ENCODE measurements at places on chromosomes 5 and 9. TPM values are rescaled to one million over a fixed set of nuclear protein-coding genes. Genes with fewer than 3 reads are reported as not detected.

DNA sequence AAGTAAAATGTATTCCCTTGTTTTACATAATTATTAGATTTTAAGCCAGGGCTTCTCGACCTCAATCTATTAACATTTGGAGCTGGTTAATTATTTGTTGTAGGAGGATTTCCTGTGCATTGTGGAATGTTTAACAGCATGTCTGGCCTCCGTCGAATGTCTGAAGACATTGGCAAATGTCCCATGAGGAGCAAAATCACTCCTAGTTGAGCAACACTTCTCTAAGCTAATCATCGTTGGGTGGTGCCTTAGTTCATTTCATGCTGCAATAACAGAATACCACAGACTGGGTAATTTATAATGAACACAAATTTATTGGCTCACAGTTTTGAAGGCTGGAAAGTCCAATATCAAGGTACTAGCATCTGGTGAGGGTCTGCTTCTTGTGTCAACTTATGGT is 13.4 kb upstream of the VPS13A start:
- H3K27ac ChIP-seq = no peak overlapping the region
- H3K36me3 ChIP-seq = no peaks in the 10 kb centered on the region
- no peaks in the 10 kb centered on the region for H3K4me1 ChIP-seq
- no peaks in the 10 kb centered on the region for H3K27me3 ChIP-seq
- no peak overlapping the region for H3K4me3 ChIP-seq
- no peak for DNase-seq

GRCh38 chr5:14745753-14746152 is 81.2 kb downstream of the OTULIN start:
- no peaks in the 10 kb centered on the region for H3K27me3 ChIP-seq
- H3K36me3 ChIP-seq = no peaks in the 10 kb centered on the region
- H3K4me1 ChIP-seq = peaks cover 18% of the 10 kb centered on the region
- DNase-seq = no peak

- H3K27me3 ChIP-seq = no peaks in the 10 kb centered on the region
- H3K4me3 ChIP-seq = no peak overlapping the region
- no peaks in the 10 kb centered on the region for H3K4me1 ChIP-seq
- H3K27ac ChIP-seq = no peak overlapping the region
- DNase-seq = no peak
These were observed 60.2 kb upstream of the SRP19 start for GRCh38 chr5:112800891-112801290.

Gene CLINT1
- total RNA-seq = 79.4 TPM

GRCh38 chr5:5483880-5484598 is 61.6 kb downstream of the ICE1 start:
- peaks cover 28% of the 10 kb centered on the region for H3K36me3 ChIP-seq
- DNase-seq = no peak
- H3K4me3 ChIP-seq = no peak overlapping the region
- H3K27me3 ChIP-seq = no peaks in the 10 kb centered on the region
- H3K4me1 ChIP-seq = no peaks in the 10 kb centered on the region

- H3K27ac ChIP-seq = no peak overlapping the region
- H3K4me1 ChIP-seq = no peaks in the 10 kb centered on the region
- DNase-seq = no peak
These were observed 88.6 kb downstream of the KCNN2 start for GRCh38 chr5:114450437-114450836.

DNA sequence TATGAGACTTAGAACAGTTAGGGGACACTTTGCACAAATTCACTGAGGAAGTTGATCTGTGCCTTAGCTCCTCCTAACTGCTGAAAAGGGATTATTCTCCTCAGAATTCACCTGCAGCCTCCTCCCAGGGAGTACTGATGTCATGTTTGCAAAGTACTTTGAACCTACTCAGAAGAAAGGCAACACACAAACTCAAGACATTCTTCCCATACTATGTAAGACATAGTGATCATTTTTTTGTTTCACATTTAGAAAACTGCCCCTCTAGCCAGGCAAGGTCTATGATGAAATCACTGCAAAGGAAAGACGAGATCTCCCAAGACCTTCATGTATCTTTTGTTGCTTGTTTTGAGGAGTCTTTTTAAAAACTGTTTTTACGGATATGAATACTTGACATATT is 10.6 kb upstream of the VLDLR start:
- H3K36me3 ChIP-seq = no peaks in the 10 kb centered on the region
- no peaks in the 10 kb centered on the region for H3K27me3 ChIP-seq
- DNase-seq = no peak
- H3K27ac ChIP-seq = no peak overlapping the region
- H3K4me3 ChIP-seq = no peak overlapping the region
- H3K4me1 ChIP-seq = no peaks in the 10 kb centered on the region

Gene CCNI2
- total RNA-seq = not detected

DNA sequence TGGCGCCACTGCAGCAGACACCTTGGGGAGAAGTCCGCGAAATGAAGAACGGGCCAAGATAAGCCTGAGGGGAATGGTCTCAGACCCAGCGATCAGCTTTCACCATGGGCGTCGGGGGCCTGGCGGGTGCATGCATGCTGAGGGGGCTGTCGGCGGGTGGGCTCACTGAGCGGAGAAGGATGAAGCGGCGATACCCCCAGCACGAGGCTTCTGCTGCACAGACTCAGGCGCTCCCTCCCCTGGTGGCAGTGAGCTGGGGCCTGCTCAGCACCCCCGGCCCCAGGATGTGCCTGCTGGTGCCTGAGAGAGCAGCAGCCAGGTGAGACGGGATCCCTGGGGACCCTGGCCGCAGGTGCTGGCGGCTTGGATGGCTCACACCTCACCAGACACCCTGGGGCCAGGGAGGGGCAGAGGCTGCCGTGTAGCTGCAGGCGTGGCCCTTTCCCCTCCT is 31.2 kb downstream of the CEP72 start:
- no peak for DNase-seq
- no peaks in the 10 kb centered on the region for H3K27me3 ChIP-seq
- H3K36me3 ChIP-seq = peaks cover 50% of the 10 kb centered on the region
- H3K4me3 ChIP-seq = no peak overlapping the region
- no peaks in the 10 kb centered on the region for H3K4me1 ChIP-seq

Gene SEMA4D
- 0.03 TPM for total RNA-seq

Gene SNCAIP
- not detected for total RNA-seq

- H3K27ac ChIP-seq = no peak overlapping the region
- no peak overlapping the region for H3K4me3 ChIP-seq
- H3K36me3 ChIP-seq = no peaks in the 10 kb centered on the region
- H3K27me3 ChIP-seq = no peaks in the 10 kb centered on the region
- no peaks in the 10 kb centered on the region for H3K4me1 ChIP-seq
These were observed 41.6 kb upstream of the LCP2 start for GRCh38 chr5:170338933-170339779.

DNA sequence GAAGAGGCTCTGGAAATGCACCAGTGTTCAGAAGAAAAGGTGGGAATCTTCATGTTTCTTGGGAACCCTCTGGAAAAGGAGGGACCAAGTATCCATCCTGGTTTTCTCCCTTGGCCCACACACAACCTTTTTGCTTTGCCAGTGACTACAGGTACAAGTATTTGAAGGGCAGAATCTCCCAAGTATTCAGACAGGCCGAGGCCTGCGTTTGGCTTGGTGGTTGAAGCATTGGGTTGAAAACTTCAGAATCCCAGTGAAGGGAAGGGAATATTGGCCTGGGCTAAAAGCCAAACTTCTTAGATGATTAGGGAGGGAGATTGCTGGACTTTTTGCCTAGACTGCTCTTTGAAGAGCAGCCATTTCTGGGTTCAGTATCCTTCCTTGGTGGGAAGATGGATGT is 71.9 kb downstream of the UBAP1 start:
- DNase-seq = no peak
- H3K36me3 ChIP-seq = peaks cover 37% of the 10 kb centered on the region
- H3K4me3 ChIP-seq = no peak overlapping the region
- peaks cover 16% of the 10 kb centered on the region for H3K4me1 ChIP-seq
- H3K27me3 ChIP-seq = no peaks in the 10 kb centered on the region

Gene SLC6A3
- not detected for total RNA-seq

GRCh38 chr5:151153300-151153699 is 4.3 kb downstream of the ANXA6 start:
- H3K4me1 ChIP-seq = peaks cover 26% of the 10 kb centered on the region
- no peak overlapping the region for H3K4me3 ChIP-seq
- peaks cover 68% of the 10 kb centered on the region for H3K36me3 ChIP-seq
- no peak overlapping the region for H3K27ac ChIP-seq
- no peak for DNase-seq

DNA sequence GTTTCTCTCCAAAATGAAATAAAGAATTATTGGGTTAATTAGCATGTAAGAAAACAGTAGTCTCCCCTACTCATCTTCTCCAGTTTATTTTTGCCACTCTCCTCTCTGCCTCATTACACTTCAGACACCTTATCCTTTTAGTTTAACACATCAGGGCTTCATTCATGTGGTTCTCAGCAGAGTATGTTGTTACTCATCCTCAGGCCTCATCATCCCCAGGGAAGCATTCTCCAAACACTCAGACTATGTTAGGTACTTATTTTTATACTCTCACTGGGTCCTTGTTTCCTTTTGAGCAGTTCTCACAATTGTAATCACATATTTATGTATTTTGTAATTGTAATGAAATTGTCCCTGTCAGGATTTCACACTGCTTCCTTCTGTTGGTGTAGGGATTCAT is 470.5 kb downstream of the PDE4D start:
- H3K4me1 ChIP-seq = peaks cover 1% of the 10 kb centered on the region
- H3K4me3 ChIP-seq = no peak overlapping the region
- no peaks in the 10 kb centered on the region for H3K36me3 ChIP-seq
- no peaks in the 10 kb centered on the region for H3K27me3 ChIP-seq
- DNase-seq = no peak

Gene RALGPS1
- 2.4 TPM for total RNA-seq

GRCh38 chr9:137143459-137143858 is 4.5 kb downstream of the GRIN1 start:
- H3K4me1 ChIP-seq = peaks cover 4% of the 10 kb centered on the region
- no peaks in the 10 kb centered on the region for H3K36me3 ChIP-seq
- H3K27ac ChIP-seq = no peak overlapping the region

- H3K27ac ChIP-seq = no peak overlapping the region
- peak; percentile 39 for DNase-seq
- H3K27me3 ChIP-seq = no peaks in the 10 kb centered on the region
- H3K36me3 ChIP-seq = peaks cover 57% of the 10 kb centered on the region
These were observed 2.8 kb downstream of the TENT4A start for GRCh38 chr5:6715758-6716628.

- no peaks in the 10 kb centered on the region for H3K4me1 ChIP-seq
- no peak for DNase-seq
- H3K27ac ChIP-seq = no peak overlapping the region
- H3K4me3 ChIP-seq = no peak overlapping the region
These were observed 109.7 kb downstream of the F2RL2 start for GRCh38 chr5:76513476-76513875.

Gene LHX3
- not detected for total RNA-seq

GRCh38 chr9:83649515-83649914 is 26.6 kb downstream of the IDNK start:
- no peak overlapping the region for H3K27ac ChIP-seq
- H3K27me3 ChIP-seq = no peaks in the 10 kb centered on the region
- H3K36me3 ChIP-seq = peaks cover 44% of the 10 kb centered on the region
- DNase-seq = no peak

Gene NCBP1
- 43.7 TPM for total RNA-seq

GRCh38 chr9:79977510-79978197 is 405.9 kb downstream of the TLE4 start:
- H3K36me3 ChIP-seq = no peaks in the 10 kb centered on the region
- H3K4me3 ChIP-seq = no peak overlapping the region
- no peaks in the 10 kb centered on the region for H3K27me3 ChIP-seq
- DNase-seq = no peak
- H3K4me1 ChIP-seq = peaks cover 4% of the 10 kb centered on the region

Gene WHRN
- total RNA-seq = 0.50 TPM

DNA sequence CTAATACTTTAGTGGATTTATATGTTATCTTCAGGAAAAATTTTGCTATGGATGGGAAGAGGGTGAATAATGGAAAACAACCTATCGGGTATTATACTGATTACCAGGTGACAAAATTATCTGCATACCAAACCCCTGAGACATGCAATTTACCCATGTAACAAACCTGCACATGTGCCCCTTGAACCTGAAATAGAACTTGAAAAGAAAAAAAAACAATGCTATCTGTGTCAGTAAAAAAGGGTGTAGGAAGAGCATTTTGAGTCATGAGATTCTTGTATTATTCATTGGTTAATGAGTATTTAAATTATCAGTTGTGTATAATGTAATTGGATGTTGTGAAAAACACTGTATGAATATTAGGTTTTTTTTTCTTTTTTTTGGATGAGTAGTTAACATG is 75.4 kb downstream of the PRR16 start:
- no peaks in the 10 kb centered on the region for H3K27me3 ChIP-seq
- no peak for DNase-seq
- peaks cover 17% of the 10 kb centered on the region for H3K4me1 ChIP-seq
- H3K4me3 ChIP-seq = no peak overlapping the region
- no peaks in the 10 kb centered on the region for H3K36me3 ChIP-seq

DNA sequence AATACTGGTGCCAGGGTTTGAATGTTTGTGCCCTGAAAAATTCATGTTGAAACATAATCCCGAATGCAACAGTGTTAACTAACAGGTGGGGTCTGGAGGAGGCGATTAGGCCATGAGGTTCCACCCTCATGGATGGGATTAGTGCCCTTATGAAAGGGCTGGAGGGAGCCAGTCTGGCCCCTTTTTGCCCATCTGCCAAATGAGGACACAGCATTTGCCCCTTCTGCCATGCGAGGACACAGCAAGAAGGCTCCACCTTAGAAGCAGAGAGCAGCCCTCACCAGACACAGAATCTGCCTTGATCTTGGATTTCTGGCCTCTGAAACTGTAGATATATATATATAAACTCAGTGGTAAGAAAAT is 32.6 kb upstream of the RNF130 start:
- DNase-seq = no peak
- no peaks in the 10 kb centered on the region for H3K36me3 ChIP-seq
- H3K4me3 ChIP-seq = no peak overlapping the region

- DNase-seq = no peak
- no peak overlapping the region for H3K4me3 ChIP-seq
- H3K36me3 ChIP-seq = no peaks in the 10 kb centered on the region
- no peaks in the 10 kb centered on the region for H3K27me3 ChIP-seq
These were observed 56.5 kb downstream of the SIL1 start for GRCh38 chr5:139141446-139142204.

GRCh38 chr9:105127863-105128220 is 116.6 kb upstream of the SLC44A1 start:
- no peaks in the 10 kb centered on the region for H3K27me3 ChIP-seq
- H3K36me3 ChIP-seq = no peaks in the 10 kb centered on the region
- peaks cover 24% of the 10 kb centered on the region for H3K4me1 ChIP-seq
- DNase-seq = no peak

Gene MEGF9
- 5.1 TPM for total RNA-seq

DNA sequence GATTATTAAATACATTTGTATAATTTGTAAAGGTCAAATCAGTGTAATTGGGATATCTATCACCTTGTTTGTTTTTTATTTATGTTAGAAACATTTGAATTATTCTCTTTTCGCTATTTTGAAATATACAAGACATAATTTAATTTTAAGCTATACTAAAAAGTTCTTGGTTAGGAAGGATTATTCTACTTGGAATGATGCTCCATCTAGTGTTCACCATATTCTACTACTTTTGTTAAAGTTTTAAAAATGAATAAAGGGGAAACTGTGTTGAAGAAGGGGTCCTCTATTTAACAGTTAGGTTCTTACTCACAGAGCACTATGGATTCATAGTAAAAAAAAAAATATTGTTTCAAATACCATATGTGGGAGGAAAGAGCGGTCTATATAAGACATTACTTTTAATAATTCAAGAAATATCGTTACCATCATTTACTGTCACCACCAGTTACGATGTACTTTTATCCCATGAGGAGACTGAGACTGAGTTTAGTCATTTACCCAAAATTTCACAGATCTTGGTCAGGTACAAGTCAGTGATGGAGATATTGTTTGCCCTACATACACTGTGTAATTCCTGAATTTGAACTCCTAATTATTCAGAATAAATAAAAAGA is 6.3 kb upstream of the STOM start:
- no peak overlapping the region for H3K4me3 ChIP-seq
- H3K36me3 ChIP-seq = no peaks in the 10 kb centered on the region
- DNase-seq = no peak
- peaks cover 7% of the 10 kb centered on the region for H3K4me1 ChIP-seq
- no peak overlapping the region for H3K27ac ChIP-seq
- no peaks in the 10 kb centered on the region for H3K27me3 ChIP-seq

All from SJSA1 (cell line).